ENCODE measurements at places on chromosomes 16 and 17.
A peak's percentile ranks its signal among the peaks of the same experiment; 100 is the strongest.

GRCh38 chr17:66813296-66813695 is 21.6 kb upstream of the CACNG5 start:
- no peak for DNase-seq

DNA sequence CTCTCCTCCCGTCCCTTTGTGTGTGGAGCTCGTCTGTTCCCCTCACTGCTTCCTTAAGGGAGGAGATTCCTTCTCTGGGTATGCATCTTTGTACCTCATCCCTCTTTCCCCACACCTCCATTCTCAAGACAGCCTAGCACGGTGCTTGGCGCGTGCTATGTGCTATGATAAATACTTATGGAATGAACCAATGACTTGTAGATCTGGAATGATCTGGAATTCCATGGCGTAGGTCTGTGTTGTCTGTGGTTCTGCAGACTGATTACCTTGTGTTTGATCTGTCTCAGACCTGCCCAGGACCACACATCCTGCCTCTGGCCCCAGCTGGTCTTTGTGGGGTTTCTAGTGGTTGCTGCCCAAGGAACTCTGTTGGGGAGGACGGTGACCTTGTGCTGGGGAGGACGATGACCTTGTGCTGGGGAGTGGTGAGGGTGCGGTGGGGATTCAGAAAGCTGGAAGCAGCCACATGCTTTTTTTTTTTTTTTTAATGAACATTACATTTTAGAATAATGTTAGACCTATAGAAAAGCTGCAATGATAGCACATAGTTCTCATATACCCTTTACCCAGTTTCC is 33.5 kb upstream of the ETV4 start:
- peak; percentile 73 for DNase-seq

GRCh38 chr16:87550495-87550961 is 51.8 kb upstream of the JPH3 start:
- peak; percentile 57 for DNase-seq

GRCh38 chr16:26647870-26648269 is 418.9 kb upstream of the C16orf82 start:
- DNase-seq, result no peak
